ENCODE measurements at places on chromosomes 13 and 19.

GRCh38 chr13:66748712-66749111 lies 481.4 kb downstream of the PCDH9 start:
- no peak for DNase-seq

DNA sequence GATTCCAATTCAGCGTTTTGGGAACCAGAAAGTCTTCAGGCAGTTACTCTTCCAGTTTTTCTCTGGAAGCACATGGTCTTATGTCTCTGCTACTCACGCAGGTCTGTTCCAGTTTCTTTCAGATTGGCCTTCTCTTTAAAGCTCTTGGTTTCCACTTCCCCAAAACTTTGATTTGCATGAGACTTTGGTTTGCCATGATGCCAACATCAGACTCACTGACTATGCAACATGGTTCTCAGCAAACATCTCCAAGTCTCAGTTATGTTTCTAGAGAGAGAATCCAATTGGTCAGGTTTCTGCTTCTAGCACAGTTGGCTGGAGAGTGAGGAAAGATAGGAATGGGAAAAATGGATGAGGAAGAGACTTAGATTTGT lies 3.1 kb downstream of the AKAP11 start:
- DNase-seq: no peak

DNA sequence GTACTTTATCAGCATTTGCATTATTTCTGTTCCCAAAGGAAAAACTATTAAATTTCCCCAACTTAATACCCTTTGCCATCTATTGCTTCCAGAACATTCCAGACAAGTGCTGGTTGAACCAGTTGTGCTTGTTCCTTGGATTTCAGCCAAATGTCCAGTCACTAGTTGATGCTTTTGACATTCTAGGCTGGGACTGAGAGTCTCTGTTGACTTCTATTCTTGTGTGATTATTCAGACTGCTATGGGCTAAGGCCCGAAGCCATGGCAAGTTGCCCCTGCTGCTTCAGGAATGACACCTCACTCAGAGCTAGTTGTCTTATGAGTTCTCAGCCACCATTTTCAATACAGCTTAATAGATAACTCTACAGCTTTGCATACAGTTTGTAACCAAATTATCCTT lies 458.1 kb upstream of the ARGLU1 start:
- DNase-seq: no peak

DNA sequence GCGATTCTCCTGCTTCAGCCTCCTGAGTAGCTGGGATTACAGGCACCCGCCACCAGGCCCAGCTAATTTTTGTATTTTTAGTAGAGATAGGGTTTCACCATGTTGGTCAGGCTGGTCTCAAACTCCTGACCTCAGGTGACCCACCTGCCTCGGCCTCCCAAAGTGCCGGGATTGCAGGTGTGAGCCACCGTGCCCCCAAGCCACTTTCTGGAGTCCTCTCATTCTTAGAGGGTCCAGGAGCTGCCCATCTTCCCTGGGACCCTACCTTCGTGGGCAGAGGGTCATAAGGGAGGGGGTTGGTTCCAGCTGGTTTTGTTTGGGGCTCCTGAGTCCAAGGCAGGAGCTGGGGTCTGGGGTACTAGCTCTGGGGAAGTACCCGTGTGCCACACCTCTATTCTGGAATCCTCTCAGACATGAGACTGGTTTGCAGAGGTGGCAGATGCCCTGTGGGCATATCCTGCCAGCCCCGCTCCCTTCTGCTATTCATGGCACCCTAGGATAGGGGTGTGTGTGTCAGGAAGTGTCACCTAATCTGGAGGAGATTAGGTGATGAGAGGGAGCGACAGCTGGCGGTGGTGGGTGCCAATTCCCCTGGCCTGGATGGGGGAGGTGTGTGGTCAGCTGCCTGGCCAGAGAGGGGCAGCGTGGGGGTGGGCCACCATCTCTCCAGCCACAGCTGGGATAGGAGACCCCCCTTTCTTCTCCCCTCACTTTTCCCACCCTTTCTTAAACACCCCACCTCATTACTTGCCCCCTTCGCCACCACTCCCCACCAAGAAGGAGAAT lies 2.1 kb downstream of the PRMT1 start:
- no peak for DNase-seq

GRCh38 chr19:7356899-7357627 lies 8.3 kb downstream of the ARHGEF18 start:
- no peak for DNase-seq

DNA sequence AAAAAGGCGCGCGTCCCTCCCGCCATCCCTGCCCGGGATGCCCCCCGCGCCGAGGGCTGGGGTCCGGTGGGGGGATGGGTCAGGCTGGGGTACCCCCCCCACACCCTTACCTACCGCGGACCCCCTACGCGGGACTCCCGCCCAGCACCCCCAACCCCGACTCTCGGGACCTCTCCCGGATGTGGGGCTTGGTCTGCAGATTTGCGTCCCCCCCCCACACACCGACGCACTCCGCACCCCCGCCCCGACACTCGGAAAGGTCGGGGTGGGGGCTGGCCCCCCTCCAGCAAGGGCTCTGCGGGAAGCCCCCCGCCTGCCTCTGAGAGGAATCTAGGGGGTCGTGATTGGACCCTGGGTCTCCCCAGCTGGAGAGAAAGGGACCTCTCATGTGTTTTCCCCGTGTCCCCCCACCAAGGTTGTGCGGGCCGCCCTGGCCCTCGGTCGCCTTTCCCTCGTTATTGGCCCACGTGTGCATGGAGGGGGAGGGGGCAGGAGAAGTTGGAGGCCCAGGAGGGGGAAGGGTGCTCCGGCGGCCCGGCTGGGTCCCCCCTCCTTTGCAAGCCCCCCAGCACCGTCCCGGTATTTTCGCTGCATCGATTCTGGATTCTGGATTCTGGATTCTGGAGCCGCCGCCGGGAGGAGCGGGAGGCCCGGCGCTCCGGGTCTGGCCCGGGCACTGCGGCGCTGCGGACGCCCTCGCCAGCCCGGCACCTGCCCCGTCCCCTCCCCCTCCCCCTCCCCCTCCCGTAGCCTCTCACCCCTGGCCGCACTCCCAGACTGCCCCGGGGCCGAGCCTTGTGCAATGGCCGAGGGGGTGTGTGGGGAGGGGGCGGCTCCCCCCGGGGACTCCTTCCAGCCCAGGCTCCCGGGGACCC lies 607 bp downstream of the NFIC start:
- no peak for DNase-seq

GRCh38 chr19:18097217-18097992 lies at the start of gene MAST3:
MAST3 (plus strand) TSS chr19:18097778; CDS start chr19:18097793, 15 bp downstream.
- peak; percentile 84 for DNase-seq

All from A549 (cell line).